ENCODE measurements at places on chromosomes 3 and 15.

DNA sequence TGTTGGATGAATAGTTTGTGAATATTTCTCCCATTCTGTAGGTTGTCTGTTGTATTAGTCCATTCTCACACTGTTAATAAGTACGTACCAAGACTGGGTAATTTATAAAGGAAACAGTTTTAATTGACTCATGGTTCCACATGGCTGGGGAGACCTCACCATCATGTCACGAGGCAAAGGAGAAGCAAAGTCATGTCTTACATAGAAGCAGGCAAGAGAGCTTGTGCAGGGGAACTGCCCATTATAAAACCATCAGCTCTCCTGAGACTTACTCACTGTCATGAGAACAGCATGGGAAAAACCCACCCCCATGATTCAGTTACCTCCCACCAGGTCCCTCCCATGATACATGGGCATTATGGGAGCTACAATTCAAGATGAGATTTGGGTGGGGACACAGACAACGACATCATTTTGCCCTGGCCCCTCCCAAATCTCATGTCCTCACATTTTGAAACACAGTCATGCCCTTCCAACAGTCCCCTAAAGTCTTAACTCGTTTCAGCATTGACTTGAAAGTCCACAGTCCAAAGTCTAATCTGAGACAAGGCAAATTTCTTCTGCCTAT lies 133.2 kb downstream of the LMLN start:
- no peak for DNase-seq

DNA sequence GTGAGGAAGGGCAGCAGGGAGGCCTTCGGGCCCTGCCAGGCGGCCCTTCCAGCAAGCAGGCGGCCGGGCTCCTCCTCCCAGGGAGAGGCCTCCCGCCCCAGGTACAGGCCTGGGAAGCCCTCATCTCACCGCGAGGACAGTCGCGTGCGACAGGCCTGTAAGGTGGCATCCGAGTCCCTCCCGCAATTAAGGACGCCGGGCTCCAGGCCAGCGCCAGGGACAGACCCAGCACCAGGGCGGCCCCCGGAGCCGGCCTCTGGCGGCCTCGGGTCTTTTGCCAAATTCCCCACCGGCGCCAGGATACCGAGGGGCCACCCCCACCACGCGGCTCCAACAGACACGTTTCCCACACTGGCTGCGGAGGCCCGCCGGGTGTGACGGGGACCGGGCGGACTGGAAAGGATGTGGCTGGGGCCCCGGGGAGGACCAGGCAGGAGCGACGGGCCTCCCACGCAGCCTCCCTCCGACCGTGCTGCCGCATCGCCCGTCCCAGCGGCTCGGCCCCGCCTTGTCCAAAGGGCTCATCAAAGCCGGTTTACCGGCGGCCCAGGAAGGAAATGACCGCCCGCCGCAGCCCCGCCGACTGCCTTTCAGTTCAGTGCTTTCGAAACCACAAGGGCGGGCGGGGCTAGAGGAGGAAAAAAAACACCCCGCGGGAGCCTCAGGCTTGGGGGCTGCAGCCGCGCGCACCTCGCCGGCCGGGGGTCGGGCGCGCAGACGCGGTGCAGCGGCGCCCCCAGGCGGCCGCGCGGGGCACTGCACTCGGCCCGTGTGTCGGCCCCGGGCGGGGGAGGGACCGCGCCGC lies 11.3 kb downstream of the XXYLT1 start:
- DNase-seq: peak; percentile 94

DNA sequence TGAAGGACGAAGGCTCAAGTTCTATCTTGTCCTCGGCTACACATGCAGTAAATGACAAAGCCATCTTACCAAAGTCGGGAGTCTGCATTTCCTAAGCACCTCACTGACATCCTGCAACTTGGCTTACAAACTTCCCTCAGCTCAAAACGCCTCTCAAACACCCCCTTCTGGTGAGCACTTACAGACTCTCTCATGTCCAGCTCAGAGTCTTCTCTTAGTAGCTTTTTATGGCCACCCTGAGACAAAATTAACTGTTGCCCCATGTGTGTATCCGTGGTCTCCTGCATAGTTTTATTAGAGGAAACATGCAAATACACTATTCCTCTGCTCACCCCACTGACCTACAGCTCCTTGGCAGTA lies 819.7 kb downstream of the FHIT start:
- no peak for DNase-seq

GRCh38 chr15:47932951-47933641 lies 187.7 kb upstream of the SLC24A5 start:
- DNase-seq: no peak
